Femur (tissue), 1 donor: ENCODE measurements at places on chromosomes 2 and 18.

- DNase-seq = no peak
These were observed 584.3 kb upstream of the PIK3C3 start for GRCh38 chr18:41370740-41371139.

DNA sequence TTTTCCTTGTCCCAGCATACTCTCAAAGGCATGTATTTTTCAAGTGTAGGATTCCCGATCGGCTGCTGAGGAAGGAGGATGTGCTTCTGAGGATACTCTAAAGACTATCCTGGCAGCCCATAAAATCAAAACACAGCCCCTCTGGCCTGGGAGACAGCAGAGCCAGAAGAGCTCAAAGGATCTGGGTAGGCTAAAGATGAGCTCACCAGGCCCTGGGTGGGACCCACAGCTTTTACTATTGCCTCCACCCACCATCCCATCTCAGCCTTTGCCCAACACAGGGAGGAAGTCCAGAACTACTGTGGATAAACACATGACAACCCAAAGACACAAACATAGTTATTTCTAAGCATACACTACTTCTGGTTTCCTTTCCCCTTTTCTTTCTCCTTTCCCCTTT lies 79.1 kb upstream of the ZFP36L2 start:
- peak; percentile 71 for DNase-seq

- DNase-seq = no peak
These were observed 115.1 kb downstream of the DTNB start for GRCh38 chr2:25558262-25558661.

DNA sequence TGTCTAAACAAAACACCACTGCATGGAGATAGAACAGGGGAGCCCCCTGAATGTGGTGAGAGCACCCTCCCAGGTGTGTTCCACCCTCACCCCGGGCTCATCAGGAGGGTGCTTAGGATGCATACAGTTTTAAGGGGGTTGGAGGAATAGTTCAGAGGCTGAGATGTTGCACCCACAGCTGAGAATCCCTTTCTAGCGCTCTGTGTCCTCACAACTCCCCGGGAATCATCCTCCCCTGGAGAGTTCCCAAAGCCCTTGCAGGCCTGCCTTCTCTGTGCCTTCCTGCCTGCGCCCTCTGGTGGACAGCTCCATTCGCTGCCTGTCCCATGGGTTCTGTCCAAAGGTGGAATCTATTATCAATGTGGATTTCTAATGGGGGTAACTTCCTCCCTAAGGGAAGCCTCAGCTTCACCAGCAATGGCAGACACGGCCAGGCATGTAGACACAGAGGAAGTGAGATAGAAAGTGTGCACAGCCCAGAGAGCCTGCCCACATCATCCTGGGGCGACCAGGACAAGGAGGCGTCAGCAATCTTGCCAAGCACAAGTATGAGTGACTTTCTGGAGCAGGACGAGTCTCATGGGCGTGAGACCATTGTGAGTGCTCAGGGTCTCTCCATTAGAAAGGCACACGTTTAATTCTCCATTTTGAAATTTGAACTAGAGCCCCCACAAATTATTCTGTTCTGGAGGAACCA lies 1.2 kb upstream of the UGT1A5 start:
- DNase-seq = peak; percentile 67

DNA sequence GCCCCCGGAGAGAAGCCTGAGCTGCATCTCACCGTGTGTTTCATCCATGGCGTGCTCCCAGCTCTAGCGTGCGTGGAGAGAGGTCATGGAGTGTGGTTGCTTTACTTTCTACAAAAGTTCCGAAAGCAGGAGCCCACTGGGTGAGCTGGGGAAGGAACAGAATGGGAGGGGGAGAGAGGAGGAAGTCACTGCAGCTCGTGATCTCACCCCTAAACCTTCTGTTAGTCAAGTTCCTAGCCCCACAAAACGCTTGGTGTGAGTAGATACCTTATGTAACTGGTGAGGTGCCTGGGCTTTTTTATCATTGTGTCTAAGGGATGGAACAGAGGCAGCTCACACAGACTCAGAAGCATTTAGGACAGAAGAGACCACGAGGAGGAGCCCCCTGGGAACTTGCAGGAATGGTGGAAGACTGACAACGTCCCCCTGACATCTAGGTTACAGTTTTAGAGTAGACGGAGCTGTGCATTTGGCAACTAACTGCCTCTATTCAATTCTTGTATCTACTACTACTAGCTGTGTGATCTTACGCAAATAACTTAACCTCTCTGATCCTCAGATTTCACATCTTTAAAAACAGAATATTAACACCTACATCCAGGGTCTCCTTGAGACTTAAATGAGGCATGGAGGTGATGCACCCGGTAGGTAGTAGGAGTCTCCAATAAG lies 123.3 kb downstream of the ARL4C start:
- no peak for DNase-seq

GRCh38 chr2:51959696-51960095 lies 927.8 kb upstream of the NRXN1 start:
- DNase-seq = no peak

DNA sequence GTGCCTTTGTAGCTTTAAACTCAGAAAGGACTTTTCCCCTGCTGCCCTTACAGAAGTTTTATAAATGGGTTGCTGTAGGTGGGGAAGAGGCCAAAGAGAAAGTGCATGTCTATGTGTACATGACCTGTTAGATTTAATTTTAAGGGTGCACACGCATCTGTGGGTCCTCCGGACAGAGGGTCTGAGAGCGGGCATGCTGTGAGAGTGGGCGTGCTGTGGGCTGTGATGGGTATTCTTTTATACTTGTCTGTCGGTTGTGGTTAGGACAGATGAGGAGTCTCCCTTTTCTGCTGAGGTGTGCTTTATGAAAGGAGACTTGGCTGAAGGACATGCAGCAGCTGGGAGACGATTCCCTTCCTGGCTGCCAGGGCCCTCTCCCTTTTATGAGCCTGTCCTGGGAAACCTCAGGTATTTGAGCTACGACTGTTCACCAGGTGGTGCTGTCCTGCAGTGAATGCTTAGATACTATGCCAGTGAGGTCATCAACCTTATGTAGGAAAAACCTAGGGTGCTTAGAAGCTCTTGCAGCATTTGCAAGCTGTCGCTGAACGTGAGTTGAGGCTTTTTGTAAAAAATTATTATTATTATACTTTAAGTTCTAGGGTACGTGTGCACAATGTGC lies 67.5 kb downstream of the TANC1 start:
- no peak for DNase-seq

DNA sequence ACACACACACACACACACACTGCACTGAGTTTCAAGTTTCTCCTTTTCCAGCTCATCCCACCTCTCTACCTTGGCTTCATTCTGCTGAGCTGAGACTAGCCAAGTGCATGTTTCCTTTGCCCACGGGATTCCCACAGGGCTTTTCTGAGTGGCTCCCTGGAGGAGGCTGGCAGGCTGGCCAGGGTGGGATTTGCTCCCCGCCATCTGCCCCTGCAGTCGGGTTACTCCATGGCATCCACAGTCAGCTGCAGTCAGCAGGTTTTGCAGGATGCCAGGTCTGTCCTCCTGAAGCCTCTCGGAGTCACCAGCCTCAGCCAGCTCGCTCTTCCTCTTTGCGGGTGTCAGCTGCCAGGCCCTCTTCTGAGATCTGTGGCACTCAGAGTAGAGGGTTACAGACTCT lies 783.7 kb upstream of the SOX11 start:
- DNase-seq = no peak

DNA sequence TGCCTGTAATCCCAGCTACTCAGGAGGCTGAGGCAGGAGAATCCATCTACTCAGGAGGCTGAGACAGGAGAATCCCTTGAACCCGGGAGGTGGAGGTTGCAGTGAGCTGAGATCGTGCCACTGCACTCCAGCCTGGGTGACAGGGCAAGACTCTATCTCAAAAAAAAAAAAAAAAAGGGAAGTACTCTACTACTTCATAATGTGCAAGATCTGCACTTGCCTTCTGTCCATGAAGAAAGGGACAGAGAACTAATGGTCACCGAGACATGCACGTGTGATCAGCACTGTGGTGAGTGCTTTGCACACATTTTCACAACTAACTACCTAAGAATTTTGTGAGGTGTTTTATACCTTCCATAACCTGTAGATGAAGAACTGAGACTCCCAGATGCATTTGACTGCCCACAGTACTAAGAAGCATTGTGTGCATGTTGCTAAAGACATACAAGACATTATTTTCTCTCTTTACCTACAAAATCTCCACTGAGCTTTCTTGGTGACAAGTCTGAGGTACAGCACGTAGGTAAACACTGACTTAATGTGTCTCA lies 784.8 kb upstream of the ID2 start:
- DNase-seq = no peak

GRCh38 chr2:231228223-231228622 lies 29.8 kb downstream of the ARMC9 start:
- DNase-seq = no peak

- DNase-seq = peak; percentile 51
These were observed 453 bp downstream of the CABLES1 start for GRCh38 chr18:23135550-23136325.

DNA sequence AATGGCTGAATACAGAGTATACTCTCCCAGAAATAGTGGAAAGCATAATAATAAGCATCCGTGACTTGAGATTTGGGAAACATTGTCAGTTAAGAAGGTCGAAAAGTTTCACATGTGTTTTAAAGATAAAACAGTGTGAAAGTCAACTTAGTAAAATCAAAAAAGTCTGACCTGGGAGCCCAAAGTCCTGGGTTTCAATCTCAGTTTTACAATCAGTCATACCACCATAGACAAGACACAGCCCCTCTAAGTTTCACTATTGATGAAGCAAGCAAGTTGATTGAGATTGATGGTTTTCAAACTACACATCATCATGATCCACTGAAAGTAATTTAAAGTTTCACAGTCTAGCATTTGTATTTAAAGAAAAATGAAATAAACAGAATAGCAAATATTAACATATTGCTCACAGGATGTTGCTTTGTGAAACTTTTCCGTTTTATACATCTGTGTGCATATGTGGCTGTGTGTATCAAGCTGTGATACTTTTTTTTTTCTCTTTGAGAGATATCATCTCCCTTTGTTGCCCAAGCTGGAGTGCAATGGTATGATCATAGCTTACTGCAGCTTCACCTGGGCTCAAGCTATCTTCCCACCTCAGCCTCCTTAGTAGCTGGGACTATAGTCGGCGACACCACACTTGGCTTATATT lies 71.1 kb downstream of the PIK3C3 start:
- DNase-seq = no peak

- no peak for DNase-seq
These were observed 217.4 kb upstream of the DTNA start for GRCh38 chr18:34492652-34493051.

DNA sequence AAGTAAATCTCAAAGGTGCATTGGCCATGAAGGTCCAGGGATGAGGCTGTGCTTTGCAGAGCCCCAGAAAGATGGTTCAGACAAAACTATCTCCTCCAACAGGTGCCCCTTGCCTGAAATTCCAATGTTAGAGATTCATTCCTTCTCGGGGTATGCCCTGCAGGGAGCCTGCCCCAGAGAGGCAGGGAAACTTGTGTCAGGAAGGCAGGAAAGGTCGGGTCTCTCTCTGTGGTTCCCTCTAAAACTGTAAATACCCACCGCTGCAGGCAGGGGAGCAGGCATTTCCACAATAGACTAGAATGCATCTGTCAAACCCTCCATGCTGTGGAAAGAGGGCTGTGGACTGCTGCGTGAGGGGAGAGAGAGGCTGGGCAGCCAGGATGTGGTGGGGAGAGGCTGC lies 207.8 kb upstream of the SMAD2 start:
- no peak for DNase-seq

GRCh38 chr2:177592397-177592796 lies 199.8 kb downstream of the AGPS start:
- DNase-seq = no peak

DNA sequence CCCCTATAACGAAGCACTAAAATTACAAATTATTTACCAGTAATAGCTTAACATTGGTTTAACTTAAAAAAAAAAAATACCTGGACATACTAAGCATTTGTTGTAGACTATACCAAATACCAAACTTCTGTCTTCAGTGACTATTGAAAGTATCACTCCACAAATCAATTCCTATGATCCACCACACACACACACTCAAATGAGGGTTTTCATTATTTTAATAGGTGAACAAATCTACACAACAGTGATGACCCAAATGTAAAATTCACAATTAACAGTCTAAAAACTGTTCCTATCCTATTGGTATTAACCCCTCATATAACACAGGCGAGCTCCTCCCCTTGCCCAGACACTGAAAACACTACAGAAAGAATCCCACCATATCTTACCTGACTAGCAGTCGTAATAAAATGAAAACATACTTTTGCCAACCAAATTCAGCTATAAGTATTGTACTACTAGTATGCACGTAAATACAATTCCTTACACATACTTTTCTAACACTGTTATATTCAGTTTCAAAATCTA lies 2.5 kb downstream of the SP3 start:
- DNase-seq = no peak

DNA sequence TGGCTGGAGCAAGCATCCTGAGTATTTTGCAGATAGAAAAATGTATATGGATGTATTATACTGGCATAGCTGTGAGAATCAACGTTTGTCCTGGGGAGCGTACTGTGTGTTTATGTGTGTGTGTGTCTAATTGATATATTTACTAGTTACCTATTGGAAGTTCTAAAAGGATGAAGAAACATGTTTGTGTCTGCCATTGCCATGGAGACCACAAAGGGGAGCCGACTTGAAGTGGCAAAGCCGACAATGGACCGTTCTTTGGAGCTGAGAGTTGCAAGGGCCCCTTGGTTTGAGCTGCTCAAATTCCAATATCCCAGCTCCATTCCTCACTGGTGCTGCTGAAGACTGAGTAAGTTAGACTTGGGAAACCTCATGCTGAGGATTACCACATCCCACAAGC lies 14.3 kb upstream of the SLC25A52 start:
- no peak for DNase-seq

GRCh38 chr18:49628881-49629795 lies 67.3 kb downstream of the LIPG start:
- peak; percentile 73 for DNase-seq

GRCh38 chr18:63160172-63160995 lies 159.2 kb downstream of the BCL2 start:
- DNase-seq = no peak

GRCh38 chr2:85933753-85934594 lies 45.2 kb upstream of the ST3GAL5 start:
- no peak for DNase-seq

DNA sequence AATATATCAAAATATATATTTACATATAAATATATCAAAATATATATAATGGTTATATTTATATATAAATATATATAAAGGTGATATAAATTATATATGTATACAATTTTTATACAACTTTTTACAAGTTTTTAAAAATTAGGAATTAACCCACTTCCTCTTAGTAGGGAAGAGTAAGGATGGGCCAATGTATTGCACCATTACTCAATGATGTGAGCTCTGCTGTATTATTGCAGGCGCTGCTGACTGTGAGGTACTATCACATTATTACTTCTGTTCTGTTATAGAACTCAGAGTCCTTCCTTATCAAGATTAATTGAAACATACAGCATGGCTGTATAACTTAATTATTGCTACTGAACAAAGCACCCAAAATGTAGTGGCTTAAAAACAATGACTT lies 46.0 kb downstream of the CCDC195 start:
- no peak for DNase-seq

GRCh38 chr2:59974051-59974766 lies 579.2 kb downstream of the BCL11A start:
- no peak for DNase-seq
